Activated CD4-positive, CD25-positive, alpha-beta regulatory T cell (primary cell): ENCODE measurements at places on chromosomes 1 and 21.

GRCh38 chr1:8397511-8397910 is 79.6 kb downstream of the SLC45A1 start:
- no peak for DNase-seq

DNA sequence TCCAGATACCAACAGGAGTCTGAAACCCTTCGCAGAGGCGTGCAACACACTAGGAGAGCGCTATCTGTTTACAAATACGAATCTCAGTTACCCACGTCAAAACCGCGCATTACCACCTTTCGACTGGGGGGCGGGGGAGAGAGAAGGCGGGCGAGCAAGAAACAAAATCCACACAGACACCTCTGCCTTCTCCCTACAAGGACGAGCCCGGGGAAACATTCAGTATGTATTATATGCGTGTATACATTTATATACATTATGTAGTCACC is 722 bp downstream of the TUT4 start:
- DNase-seq, result peak; percentile 17

GRCh38 chr1:187001198-187001889 is 172.6 kb downstream of the PLA2G4A start:
- no peak for DNase-seq

- no peak for DNase-seq
Observed at GRCh38 chr1:61356995-61357394, 274.6 kb downstream of the NFIA start.

DNA sequence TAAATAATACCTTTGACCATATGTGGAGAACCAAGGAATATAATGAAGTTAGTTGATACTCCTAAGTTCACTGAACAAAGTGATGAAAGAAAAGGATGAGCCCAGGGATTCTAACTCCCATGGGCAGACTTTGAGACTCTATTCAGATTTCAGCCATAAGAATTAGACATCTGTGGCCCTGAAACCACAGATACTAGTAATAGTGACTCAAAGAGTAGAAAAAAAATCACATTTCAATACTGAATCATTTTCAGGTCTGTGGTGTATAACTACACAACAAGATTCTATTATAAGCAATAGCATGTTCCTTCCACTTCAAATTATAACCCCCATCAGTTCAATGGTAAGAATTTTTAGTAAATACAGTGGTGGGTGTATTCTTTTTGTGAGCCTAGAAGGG is 16.4 kb upstream of the F13B start:
- DNase-seq, result no peak

DNA sequence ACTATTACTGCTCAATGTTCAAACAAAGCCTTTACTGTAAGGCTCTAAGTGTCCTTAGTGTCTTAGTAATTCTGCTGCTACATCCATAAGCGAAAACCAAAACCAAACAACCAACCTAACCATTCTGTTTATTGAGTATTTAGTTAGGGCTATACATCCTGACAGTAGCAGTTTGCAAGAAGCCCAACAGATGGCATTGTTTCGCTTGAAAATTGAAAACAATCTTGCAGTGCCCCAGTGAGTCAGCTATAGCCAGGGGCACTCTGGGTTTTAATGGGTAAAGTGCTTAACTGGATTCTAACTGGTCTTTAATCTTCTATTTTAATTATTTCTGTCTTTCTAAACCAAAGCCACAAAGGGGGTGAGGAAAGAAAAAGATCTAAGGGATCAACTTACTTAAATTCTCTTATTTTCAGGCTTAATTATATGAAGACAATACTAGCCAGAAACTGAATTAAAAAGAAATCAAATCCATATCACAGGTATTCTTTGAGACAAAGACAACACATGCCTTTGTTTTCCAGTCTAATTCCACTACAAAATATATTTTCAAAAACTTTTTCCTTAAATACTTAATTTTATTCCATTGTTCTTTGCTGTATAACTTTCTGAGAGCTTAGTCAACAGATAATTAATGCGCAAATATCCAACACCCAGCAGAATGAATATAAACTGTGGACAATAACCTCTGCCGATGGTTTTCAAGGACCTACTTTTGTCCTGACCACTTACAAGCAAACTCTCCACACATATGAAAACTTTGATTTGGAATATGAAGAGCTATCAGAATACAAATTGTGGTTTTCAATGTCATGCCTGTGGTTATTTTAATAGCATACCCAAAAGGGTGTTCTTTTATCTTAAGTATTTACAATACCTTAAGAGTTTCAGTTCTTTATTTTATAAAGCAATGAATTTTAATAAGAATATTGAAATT is 15.2 kb downstream of the POGZ start:
- DNase-seq, result peak; percentile 13

DNA sequence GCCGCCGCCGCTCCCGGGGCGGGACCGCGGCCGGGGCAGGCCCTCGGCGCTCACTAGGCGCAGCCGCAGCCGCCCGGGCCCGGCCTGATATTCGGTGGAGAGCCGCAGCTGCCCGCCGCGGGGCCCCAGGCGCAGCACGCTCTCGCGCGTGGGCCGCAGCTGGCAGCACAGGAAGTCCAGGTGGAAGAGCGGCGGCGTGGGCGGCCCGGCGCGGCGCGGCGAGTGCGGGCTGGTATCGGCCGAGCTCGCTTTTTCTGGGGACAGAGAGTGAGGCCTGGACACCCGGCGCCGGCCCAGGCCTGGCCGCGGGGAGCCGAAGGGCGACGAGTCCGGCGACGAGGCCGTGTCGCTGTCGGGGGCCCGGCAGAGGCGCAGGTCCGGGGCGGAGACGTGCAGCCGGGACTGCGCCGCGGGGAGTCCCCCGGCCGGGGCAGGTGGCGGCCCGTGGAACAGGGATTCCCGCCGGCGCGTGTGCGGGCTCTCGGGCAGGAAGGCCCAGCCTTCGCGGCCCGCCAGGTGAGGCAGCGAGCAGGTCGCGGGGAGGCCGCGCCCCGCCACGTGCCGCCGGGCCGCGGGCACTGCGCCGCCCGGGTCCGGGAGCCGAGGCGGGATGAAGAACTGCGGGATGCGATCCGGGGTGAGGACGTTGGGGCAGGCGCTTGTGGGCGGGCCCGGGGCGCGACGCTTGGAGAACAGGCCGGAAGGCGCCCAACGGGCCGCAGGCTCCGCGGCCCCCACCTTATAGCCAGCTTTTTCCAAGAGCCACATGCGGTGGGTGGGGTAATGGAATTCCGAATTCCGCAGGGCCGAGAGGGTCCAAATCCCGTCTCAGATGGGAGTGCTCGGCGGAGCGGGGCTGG is 1.2 kb downstream of the C2CD4D start:
- no peak for DNase-seq

GRCh38 chr21:24969068-24969467 is 638.2 kb downstream of the MRPL39 start:
- no peak for DNase-seq

DNA sequence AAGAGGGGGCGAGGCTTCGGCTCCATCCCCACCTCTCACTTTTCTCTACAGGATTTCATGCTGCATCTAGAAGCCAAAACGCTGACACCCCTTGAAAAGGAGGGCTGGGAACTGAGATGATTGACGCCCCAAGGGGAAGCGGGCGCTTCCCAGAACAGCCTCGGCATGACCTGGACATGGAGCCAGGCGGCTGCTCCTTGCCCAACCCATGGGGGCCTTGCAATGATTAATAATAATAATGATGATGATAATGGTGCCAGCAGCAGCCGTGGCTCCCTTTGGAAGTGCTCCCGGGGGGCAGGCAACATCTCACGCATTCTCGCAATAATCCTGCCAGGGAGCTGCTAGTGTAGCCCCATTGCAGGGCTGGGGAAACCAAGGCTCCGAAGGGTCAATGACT is 78.2 kb downstream of the RAP1GAP start:
- DNase-seq, result no peak

DNA sequence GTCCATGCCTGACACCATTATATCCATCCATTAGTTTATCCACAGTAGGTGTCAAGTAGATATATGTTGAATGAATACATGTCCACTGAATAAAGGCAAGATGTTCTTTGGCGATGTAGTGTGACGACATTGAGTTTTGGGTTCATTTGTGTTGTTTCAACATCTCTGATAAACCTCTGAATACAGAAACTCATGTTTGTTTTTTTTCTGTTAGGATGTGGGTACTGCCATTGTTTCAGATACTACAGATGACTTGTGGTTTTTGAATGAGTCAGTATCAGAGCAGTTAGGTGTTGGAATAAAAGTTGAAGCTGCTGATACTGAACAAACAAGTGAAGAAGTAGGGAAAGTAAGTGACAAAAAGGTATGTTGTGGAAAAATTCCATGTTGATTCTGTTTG is 28.1 kb downstream of the MDM4 start:
- no peak for DNase-seq

DNA sequence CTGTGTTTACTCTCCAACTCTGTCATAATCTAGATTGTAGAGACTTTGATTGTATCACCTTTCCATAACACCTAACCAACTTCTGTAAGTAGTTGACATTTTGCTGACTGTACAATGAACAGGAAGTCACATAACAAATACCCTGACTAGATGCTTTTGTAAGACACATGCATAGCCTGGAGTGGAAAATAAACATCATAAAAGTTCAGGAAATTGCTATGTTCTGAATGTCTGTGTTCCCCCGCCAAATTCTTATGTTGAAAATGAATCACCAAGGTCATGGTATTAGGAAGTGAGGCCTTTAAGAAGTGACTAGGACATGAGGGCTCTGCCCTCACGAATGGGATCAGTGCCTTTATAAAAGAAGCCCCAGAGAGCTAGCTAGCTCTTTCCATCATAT is 40.4 kb upstream of the ZSWIM5 start:
- DNase-seq, result no peak

DNA sequence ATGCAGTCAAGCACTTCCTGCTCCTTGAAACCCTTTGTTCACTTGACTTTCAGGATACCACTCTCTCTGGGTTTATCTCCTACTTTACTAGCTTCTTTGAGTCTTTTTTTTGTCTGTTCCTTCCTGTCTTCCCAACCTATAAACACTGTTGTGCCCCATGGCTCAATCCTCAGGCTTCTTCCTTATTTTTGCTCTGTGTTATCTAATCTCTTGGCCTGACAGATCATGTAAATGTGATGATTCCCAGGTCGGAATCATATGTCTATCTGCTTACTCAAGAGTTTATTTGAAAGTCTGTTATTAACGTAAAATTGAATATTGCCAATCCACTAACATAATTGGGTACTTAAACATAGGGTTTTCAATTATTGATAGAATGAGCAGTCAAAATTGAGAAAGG is 171.7 kb upstream of the ST6GALNAC5 start:
- DNase-seq, result no peak

- no peak for DNase-seq
Observed at GRCh38 chr1:215958841-215959240, 391.7 kb downstream of the KCTD3 start.

GRCh38 chr1:228770779-228771223 is 35.5 kb downstream of the RHOU start:
- DNase-seq, result no peak

DNA sequence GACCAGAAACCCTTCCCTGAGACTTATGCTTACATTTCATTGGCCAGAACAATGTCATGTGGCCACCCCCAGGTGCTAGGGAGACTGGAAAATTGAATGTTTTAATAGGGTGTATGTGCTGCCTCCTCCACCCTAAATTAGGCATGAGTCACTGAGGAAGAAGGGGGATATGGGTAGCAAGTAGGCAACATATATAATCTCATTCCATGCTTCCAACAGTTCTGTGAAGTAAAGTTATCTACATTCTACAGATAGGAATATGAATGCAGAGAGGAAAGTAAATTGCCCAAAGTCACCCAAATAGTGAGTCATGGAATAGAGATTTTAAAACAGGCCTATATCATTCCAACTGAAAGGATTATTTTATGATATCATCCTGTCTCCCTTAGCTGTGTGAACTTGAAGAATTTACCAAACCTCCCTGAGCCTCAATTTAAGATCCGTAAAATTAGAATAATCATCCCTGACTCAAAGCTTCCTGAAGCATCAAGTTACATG is 168.6 kb upstream of the FGGY start:
- DNase-seq, result no peak

DNA sequence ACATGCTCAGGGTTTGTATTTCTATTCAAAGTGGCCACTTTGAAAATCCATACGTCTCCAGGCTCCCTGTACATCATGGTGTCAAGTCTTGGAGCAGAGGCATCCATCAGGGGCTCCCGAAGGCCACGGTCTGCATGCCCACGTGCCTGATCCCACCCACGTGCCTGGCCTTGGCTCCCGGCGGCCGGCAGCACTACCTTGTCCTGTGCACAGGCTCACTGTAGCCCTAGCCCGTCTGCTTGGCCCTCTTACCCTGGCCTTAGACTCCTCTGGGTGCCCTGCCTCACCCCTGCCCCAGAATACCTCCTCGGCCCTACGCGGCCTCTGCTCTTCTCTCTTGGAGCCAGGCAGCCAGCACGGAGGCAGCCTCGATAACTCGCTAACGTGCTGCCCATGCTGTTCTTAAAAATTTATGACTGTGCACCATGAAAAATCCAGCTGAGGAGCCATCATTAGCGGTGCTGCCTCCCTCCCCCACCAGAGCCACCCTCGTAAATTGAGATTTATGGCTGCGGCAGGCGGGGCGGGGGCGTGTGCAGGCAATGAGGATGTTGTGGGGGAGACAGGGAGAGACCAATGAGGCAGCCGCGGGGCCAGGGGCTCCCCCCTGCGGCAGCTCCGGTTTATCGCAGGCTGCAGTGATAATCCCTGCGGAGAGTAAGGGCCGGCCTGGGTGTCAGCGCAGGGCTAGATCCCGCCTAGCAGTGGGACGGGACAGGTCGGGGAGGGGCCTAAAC is 24.6 kb downstream of the DMAP1 start:
- no peak for DNase-seq

DNA sequence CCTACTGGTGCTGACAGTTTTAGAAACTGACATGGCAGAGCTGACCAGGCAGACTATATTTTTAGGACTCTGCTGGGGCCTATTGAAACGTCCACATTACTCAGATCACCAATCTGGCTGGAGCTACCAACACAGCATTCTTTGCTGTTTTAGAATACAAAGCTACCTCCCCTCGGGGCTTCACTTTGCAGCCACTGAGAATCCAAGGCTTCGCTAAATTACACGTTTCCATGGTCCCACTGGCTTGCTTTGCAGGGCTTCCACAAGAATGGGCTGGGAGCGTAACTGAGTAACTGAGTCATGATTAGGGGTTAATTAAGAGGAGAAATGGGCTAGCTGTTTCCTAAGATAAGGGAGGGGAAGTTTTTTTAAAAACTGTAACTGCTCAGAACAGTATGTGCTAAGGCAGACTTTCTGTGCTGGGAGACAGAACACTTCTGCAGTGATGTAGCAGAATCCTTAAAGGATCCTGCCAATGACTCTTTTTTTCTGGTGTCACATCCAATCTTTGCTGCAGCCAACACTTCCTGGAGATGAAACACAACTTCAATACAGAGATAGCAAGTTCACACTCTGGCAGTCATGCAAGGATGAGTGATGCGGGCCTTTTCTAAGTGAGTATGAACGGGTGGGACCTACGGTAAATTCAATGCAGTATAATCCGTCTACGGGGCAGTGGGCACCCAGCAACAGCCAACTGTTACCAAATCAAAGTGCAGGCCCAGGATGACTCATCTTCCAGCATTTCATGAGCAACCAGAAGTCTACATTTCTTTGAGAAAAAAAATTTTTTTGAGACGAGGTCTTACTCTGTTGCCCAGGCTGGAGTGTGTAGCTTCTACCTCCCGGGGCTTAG is 21.5 kb downstream of the NDUFS5 start:
- no peak for DNase-seq

- DNase-seq, result no peak
Observed at GRCh38 chr21:44518686-44519085, 21.3 kb downstream of the KRTAP10-1 start.
